ENCODE measurements at places on chromosomes 16 and 17.

DNA sequence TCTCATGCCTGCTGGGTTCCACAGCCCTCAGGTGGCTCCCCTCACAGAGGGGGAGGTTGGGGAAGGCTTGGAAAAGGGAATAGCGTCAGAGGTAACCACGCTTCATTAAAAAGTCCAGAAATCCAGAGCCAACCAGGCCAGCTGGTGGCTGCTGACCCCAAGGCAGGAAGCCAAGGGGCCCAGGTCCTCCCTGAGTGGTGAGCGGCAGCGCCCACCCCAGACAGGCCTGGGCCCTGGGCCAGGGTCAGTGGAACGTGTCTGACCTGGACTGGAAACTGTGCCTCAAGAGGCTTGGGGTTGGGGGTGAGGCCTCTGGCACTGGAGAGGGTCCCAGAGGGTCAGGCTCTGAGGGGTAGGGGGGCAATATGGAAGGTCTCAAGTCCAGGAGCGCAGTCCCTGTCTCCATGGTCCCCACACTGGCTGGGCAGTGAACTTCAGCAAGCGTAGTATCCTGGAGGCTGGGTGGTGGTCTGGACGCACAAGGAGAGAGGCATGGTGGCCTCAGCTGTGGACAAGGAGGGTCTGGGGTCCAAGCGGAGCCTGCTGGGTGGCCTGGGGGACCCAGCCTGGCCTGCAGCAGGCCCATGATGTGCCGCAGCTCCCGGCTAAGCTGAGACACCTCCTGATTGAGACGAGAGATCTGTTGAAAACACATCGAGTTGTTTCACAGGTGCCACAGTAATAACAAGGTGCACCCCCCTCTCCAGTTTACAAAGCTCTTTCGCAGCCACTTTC, 5.2 kb upstream of the RAB5C start:
- H3K27ac ChIP-seq: no peak overlapping the region
- H3K4me3 ChIP-seq: no peak overlapping the region
- no peak for DNase-seq
- H3K4me1 ChIP-seq: peaks cover 8% of the 10 kb centered on the region

DNA sequence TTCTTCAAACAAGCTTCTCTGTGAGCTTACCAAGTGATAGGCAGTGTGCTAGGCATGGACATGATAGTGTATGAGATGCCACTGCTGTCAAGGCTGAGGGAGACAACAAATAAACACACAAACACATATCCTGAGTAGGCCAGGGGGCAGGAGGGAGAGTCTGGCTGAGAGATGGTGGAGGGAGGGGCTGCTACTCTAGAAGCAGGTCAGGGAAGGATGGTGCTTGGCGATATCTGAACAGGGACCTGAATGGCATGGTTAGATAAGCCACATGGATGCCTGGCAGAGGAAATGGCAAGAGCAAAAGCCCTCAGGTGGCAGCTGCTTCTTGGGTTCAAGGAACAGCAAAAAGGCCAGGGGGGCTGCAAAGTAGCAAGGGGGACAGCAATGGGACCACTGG, 8.6 kb upstream of the CHST6 start:
- no peak overlapping the region for H3K4me3 ChIP-seq
- DNase-seq: no peak
- H3K4me1 ChIP-seq: no peaks in the 10 kb centered on the region
- no peaks in the 10 kb centered on the region for H3K27me3 ChIP-seq
- H3K27ac ChIP-seq: no peak overlapping the region

GRCh38 chr16:19123535-19124178, 9.9 kb downstream of the ITPRIPL2 start:
- no peaks in the 10 kb centered on the region for H3K27me3 ChIP-seq
- peaks cover 5% of the 10 kb centered on the region for H3K36me3 ChIP-seq
- H3K4me3 ChIP-seq: no peak overlapping the region
- no peak overlapping the region for H3K27ac ChIP-seq

DNA sequence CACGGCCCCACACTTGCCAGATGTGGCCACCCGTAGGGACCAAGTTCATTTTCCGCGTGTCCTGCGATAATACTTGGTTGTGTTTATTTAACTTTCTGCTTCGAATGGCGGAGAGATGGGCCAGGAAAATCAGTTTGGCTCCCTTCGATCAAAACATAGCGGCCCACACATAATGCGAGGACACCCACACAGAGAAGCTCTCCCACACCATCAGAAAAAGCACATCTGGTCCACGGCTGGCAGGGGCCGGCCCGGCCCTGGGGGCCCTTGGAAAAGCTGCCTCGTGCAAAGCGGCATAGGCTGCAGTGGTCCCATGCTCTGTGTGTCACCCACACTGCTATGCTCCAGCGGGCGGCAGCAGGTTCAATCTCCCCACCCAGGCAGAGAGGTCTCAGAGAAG, 46.9 kb downstream of the ZNF423 start:
- no peaks in the 10 kb centered on the region for H3K36me3 ChIP-seq
- H3K27ac ChIP-seq: no peak overlapping the region
- H3K4me1 ChIP-seq: peaks cover 13% of the 10 kb centered on the region
- H3K4me3 ChIP-seq: no peak overlapping the region
- no peaks in the 10 kb centered on the region for H3K27me3 ChIP-seq

DNA sequence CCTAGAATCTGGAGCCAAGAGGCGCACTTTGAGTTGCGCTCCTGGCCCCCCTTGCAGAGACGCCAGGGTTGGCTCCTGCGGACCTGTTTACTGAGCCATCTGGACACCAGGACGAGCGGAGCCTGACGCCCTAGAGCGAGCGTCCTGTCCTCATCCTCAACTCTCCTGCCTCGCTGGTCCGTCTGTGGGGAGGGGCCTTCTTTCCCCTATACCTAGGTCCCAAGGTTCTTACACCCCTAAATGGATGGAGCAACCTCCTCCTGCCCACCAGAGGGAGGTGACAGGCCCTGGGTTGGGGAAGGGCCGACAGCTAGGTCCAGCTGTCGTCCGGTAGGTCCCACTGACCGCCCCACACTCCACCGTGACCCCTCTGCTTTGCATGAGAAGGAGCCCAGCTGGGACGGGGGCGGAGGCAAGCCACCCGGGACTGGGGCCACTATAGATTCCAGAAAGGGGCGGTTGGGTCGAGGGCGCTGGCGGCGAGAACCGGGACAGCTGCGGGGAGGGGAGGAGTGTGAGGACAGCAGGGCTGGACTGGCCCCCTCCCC, 3.1 kb upstream of the LHX1 start:
- H3K36me3 ChIP-seq: no peaks in the 10 kb centered on the region
- no peak for DNase-seq
- peaks cover 33% of the 10 kb centered on the region for H3K4me1 ChIP-seq
- peaks cover 92% of the 10 kb centered on the region for H3K27me3 ChIP-seq

GRCh38 chr17:19313746-19314651, 48.5 kb downstream of the B9D1 start:
- H3K27me3 ChIP-seq: no peaks in the 10 kb centered on the region
- H3K36me3 ChIP-seq: peaks cover 46% of the 10 kb centered on the region
- DNase-seq: no peak
- peaks cover 18% of the 10 kb centered on the region for H3K4me1 ChIP-seq
- H3K27ac ChIP-seq: no peak overlapping the region
- no peak overlapping the region for H3K4me3 ChIP-seq

GRCh38 chr17:77320485-77321256, 179.9 kb downstream of the SEC14L1 start:
- no peak for DNase-seq
- no peak overlapping the region for H3K4me3 ChIP-seq
- H3K36me3 ChIP-seq: no peaks in the 10 kb centered on the region
- no peak overlapping the region for H3K27ac ChIP-seq
- peaks cover 62% of the 10 kb centered on the region for H3K4me1 ChIP-seq
- no peaks in the 10 kb centered on the region for H3K27me3 ChIP-seq

DNA sequence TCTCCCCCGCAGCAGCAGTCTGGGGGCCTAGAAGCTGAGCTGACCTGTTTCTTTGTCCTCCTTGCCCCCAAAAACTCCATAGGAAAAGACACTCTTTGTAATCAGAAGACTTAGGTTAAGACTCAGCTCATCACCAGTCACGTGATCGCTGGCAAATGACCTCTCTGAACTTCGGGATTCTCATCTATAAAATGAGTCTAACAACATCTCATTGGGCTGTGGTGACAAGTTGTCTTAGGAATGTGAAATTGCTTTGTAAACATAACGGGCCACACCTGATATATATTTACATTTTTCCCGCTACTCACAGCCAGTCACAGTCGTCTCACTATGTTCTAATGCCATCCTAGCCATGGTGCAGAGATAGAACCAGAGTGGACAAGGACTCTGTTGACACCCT, 86.0 kb upstream of the LHX1 start:
- no peak for DNase-seq
- H3K27ac ChIP-seq: no peak overlapping the region
- no peaks in the 10 kb centered on the region for H3K36me3 ChIP-seq

DNA sequence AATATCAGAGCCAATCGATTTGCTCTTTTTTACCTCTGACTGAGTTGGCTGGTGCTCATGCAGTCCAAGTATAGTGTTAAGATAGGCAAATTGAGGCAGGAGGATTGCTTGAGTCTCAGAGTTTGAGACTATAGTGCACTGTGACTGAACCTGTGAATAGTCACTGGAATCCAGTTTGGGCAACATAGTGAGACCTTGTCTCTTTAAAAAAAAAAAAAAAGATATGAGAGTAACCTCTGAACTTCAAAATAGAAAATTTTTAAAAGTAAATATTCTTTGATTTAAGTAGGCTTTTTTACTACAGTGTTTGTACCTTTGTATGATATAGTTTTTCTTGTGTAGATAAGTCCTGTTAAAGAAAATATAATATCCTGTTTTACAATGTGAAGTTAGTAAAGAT, 3.4 kb downstream of the CCP110 start:
- H3K4me3 ChIP-seq: no peak overlapping the region
- peaks cover 2% of the 10 kb centered on the region for H3K4me1 ChIP-seq
- H3K27ac ChIP-seq: no peak overlapping the region
- DNase-seq: no peak
- H3K36me3 ChIP-seq: peaks cover 2% of the 10 kb centered on the region

GRCh38 chr17:48127371-48128051, 19.9 kb downstream of the SNX11 start:
- H3K4me3 ChIP-seq: no peak overlapping the region
- no peak overlapping the region for H3K27ac ChIP-seq
- H3K36me3 ChIP-seq: peaks cover 4% of the 10 kb centered on the region
- DNase-seq: peak; percentile 15

DNA sequence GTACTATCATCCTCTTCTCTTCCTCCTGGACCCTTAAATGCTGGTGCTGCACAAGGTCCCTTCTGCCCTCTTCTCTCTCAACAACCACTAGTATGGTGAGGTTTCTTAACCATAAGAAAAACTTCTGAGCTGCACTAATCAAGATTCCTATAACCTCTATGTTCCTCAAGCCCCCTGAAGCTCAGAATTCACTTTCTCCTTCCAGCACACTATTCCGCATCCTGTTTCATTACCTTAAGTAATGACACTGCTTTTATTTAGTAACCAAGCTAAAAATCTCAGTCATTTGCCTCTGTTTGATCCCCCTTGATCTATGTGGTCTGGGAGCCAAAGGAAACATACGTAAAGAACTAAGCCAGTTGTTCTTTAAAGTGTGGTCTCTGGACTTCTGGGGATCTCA, 20.1 kb downstream of the KANSL1 start:
- no peaks in the 10 kb centered on the region for H3K4me1 ChIP-seq
- H3K36me3 ChIP-seq: peaks cover 22% of the 10 kb centered on the region
- DNase-seq: no peak

DNA sequence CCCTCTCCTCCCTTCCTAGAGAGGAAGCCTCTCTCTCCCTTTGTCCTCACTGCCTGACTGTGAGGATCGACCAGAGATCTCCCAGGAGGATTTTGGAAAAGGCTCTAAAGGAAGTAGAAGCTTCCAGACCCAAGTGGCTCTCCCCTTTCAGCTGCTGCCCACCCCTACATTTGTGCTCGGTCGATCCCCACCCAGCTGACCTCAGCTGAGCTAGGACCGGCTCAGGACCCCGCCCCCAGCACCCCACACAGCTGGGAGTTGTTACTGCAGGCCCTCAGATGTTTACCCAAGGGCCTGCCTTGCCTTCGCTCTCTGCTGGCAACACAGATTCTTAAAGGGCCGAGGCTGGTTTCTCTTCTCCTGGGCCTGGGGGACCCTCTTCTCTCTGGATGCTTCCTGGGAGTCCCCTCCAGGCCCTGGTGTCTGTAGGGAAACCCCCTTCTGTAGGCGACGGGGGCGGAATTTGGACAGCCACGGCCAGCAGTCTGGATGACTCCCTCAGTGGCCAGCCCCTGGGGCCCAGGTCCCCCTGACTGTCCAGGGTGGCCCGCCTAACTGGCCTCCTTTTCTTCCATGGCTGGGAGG, 26.9 kb upstream of the TIMP2 start:
- H3K27ac ChIP-seq: no peak overlapping the region
- no peak for DNase-seq
- H3K4me3 ChIP-seq: no peak overlapping the region
- no peaks in the 10 kb centered on the region for H3K36me3 ChIP-seq
- no peaks in the 10 kb centered on the region for H3K27me3 ChIP-seq

- H3K4me3 ChIP-seq: no peak overlapping the region
- DNase-seq: peak; percentile 93
- no peak overlapping the region for H3K27ac ChIP-seq
- peaks cover 43% of the 10 kb centered on the region for H3K4me1 ChIP-seq
- H3K27me3 ChIP-seq: no peaks in the 10 kb centered on the region
These were observed 54.1 kb downstream of the VAC14 start for GRCh38 chr16:70746708-70747424.

DNA sequence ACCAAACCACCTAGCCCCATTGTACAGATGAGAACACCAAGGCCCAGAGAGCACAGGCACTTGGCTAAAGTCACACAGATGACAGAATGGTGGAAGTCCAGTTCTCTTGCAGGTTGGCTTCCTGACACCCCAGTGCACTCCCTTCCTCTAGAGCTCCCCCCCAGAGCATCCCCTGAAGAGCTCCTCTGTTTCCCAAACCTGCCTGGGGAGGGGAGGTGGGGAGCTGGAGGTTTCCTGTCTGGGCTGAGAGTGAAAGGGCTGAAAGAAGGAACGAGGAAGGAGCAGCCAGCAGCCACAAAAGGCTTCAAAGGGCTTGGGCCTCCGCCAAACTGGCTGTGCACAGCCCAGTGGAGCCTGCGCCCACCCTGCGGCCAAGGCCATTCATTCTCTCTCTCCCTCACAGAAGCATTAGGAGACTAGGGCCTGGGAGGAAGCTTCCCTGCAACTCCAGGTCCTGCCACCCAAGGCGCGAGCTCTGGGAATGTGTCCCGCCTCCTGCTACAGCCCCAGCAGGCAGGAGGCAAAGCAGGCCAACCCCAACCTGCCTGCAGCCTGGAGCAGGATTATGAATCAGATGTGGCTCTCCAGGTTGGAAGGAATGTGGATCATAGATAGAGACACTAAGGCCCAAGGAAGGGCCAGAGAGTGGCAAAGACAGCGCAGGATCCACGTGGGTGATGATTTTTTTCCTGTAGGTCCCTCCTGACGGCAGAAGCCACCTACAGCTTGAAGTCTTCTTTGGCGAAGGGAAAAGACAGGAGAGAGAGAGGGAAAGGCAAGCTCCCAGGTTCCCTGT, 913 bp downstream of the SLC13A5 start:
- H3K36me3 ChIP-seq: no peaks in the 10 kb centered on the region
- H3K4me1 ChIP-seq: peaks cover 17% of the 10 kb centered on the region
- DNase-seq: peak; percentile 29
- H3K27ac ChIP-seq: no peak overlapping the region

DNA sequence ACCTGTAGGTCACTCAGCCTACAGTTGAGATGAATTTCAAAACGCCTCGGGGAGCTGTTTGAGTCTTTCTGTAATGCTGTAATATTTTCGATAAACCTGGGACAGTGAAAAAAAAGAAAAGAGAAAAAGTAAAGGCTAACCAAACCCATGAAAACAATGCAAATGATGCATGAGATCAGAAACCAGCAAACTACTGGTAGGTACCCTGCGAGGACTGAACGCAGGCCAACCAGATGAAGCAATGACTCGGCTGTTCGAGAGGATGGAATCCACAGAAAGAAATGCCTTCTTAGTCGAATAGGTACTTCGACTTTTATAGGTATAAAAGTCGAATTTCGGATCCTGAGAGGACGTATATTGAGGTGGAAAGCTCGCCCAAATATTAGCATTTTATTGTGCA, 509 bp upstream of the ATAD5 start:
- H3K4me3 ChIP-seq: no peak overlapping the region
- no peaks in the 10 kb centered on the region for H3K27me3 ChIP-seq
- H3K36me3 ChIP-seq: no peaks in the 10 kb centered on the region
- peak; percentile 60 for DNase-seq
- no peaks in the 10 kb centered on the region for H3K4me1 ChIP-seq

All from trophoblast cell (in vitro differentiated cells and primary cell).